ENCODE measurements at places on chromosomes 13 and 19. TPM values are rescaled to one million over a fixed set of nuclear protein-coding genes. Genes with fewer than 3 reads are reported as not detected.

DNA sequence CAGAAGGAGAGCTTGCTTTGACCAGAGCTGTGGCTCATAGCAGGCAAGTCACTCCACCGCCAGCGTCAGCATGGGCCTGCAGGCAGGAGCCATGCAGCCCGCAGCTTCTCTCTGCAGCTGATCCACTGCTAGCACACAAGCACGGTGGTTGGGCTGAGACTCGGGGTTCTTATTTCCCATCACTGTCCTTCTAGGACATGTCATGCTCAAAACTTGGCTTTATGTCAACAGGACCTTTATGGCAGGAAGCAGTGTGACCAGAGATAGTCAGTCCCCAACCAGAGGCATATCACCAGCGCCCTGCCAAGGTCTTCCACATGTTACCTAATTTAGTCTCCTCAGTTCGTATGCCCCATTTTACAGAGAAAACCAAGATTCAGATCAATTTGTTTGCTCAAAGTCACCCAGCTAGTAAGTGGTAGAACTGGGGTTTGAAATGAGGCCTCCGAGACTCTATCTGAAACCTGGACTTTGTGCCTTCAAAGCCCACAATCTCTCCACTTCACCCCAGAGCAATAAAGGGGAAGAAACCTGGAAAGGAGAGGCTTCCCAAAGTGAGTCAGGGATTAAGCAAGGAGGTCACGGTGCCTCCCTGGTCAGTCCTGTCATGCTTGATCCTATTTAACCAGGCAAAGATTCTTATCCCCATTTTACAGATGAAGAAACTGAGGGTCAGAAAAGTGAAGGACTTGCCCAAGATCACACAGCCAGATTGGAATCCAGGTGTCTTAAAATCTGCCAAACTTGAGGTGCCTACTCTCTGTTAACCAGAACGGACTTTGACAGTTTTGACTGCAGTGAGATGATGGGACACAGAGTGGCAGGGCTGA is 5.1 kb downstream of the TMEM272 start:
- H3K4me3 ChIP-seq, result no peak overlapping the region
- no peaks in the 10 kb centered on the region for H3K4me1 ChIP-seq
- peaks cover 38% of the 10 kb centered on the region for H3K27me3 ChIP-seq

DNA sequence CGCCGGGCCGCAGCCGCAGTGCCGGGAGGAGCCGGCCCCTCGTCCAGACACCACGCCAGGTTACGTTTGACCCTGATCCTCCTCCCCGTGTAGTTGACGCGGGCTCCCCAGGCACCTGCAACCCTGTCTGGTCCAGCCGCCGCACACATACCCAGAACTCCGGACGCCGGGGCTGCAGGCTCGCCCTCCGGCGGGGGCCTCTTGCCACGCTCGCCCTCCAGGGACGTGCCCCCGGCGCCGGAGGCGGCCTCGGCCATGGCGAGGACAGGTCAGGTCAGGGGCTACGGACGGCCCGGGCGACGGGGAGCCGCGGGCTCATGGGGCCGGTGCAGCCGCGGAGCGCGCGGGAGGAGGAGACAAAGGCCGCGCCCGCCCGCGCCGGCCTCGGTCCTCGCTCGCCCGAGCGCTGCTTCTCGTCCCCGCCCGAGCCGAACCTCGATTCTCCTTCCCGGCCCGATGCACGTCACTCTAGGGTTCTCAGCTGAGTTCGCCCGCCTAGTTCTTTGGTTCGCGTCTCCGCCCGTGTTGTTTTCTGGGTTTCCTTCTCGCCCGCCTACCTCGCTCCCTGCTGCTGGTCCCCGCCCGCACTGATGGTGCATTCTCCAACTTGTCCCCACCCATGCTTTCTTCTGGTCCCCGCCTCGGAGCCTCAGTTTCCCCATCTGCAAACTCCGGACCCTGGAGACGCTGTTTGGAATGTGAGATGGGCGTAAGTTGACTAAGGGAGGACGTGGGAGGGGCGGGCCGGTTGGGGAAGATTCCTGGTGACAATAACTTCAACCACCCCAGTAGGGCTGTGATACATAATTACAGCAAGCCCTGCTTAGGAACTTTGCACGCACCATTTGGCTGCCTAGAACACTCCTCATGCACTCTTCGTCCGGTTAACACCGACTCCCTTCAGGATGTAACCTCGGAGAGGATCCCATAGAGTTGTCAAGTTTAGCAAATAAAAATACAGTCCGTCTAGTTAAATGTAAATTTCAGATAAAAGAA is at the start of gene ANO8:
TSS of gene ANO8 (minus strand) at position 442 of the 996 bp plus-strand sequence. CDS start at position 257, 185 bp downstream.
- H3K27ac ChIP-seq, result peak within 1 kb of the TSS; percentile 55
- peaks cover 2% of the 10 kb centered on the region for H3K36me3 ChIP-seq
- peaks cover 8% of the 10 kb centered on the region for H3K4me1 ChIP-seq
- H3K4me3 ChIP-seq, result peak within 1 kb of the TSS; percentile 70
- no peaks in the 10 kb centered on the region for H3K27me3 ChIP-seq

GRCh38 chr19:10913716-10914340 is 14.6 kb downstream of the YIPF2 start:
- H3K27ac ChIP-seq, result no peak overlapping the region
- no peaks in the 10 kb centered on the region for H3K27me3 ChIP-seq
- DNase-seq, result no peak
- peaks cover 46% of the 10 kb centered on the region for H3K36me3 ChIP-seq

ADPRHL1 gene
- total RNA-seq, result 0.28 TPM

TMPRSS9 gene
- total RNA-seq, result not detected
